MM.1S (cell line): ENCODE measurements at places on chromosomes 3 and 15.

- H3K27ac ChIP-seq: no peak overlapping the region
- no peaks in the 10 kb centered on the region for H3K27me3 ChIP-seq
- H3K4me1 ChIP-seq: peaks cover 25% of the 10 kb centered on the region; the same call in 1 of the 2 replicates
- peak; percentile 90 for DNase-seq
- no peaks in the 10 kb centered on the region for H3K36me3 ChIP-seq
Observed at GRCh38 chr3:172595664-172596393, 72.6 kb upstream of the TNFSF10 start.

DNA sequence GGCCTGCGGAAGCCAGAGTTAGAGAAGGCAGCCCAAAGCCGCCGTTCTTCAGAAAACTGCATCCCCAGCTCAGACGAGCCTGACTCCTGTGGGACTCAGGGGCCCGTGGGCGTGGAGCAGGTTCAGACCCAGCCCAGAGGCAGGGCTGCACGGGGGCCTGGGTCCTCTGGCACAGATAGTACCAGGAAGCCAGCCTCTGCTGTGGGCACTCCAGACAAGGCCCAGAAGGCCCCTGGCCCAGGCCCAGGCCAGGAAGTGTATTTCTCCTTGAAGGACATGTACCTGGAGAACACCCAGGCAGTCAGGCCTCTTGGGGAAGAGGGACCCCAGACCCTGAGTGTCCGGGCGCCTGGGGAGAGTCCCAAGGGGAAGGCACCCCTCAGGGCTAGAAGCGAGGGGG lies 23.1 kb downstream of the ALPK3 start:
- no peaks in the 10 kb centered on the region for H3K36me3 ChIP-seq
- H3K4me3 ChIP-seq: no peak overlapping the region
- peaks cover 6% of the 10 kb centered on the region for H3K4me1 ChIP-seq
- no peak overlapping the region for H3K27ac ChIP-seq
- DNase-seq: no peak

DNA sequence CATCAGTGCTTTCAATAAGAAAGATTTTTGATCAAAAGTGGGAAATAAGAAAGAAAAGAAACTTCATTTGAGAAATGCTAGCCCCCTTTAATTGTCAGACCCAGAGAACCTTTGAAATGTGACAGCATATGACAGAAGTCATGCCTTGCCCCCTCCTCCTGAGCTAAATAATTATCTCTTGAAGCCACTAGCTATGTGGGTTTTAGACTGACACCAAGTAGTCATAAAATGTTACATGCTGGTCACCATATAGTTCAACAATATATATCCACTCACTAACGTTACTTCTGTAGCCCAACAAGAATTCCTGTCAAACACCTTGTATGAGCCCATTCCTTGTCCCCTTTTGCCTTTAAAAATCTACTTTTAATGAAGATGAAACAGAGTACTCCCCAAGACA lies 43.1 kb upstream of the AADACL2 start:
- H3K4me3 ChIP-seq: no peak overlapping the region
- H3K4me1 ChIP-seq: no peaks in the 10 kb centered on the region
- H3K27ac ChIP-seq: no peak overlapping the region

GRCh38 chr15:89043031-89044002 lies 44.9 kb upstream of the ABHD2 start:
- DNase-seq: no peak
- no peaks in the 10 kb centered on the region for H3K36me3 ChIP-seq
- H3K27me3 ChIP-seq: no peaks in the 10 kb centered on the region
- H3K4me1 ChIP-seq: no peaks in the 10 kb centered on the region

DNA sequence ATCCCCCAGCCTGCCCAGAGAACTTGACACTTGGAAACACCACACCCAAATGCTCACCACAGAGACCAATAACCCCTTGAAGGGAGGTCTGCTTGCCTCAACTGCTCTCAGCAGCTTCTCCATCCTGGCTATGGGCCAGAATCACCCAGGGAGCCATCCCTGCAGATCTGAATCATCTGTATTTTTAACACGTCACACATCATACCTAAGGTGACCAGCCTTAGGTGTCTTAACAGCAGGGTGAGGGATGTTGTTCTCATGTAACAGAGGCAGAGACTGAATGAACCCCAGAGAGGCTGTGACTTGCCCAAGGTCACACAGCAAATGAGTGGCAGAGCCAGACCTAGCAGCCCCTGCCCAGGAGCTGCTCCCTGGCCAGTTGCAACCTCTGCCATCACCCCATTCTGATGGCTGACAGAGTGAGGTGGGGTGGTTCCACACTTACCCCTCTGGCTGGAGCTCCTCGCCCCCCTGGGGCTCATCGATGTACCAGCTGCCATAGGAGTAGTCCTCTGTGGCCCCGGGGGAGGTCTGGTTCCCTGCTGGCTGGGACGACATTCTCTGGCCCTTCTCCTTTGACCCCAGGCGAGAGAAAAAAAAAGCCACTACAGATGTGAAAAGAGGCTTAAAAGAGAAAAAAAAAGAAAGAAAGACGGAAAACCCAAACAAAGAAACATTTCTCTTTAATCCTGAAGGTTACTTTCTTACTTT lies 722 bp downstream of the STRA6 start:
- H3K4me3 ChIP-seq: no peak overlapping the region
- no peaks in the 10 kb centered on the region for H3K36me3 ChIP-seq
- no peaks in the 10 kb centered on the region for H3K4me1 ChIP-seq
- no peak for DNase-seq

DNA sequence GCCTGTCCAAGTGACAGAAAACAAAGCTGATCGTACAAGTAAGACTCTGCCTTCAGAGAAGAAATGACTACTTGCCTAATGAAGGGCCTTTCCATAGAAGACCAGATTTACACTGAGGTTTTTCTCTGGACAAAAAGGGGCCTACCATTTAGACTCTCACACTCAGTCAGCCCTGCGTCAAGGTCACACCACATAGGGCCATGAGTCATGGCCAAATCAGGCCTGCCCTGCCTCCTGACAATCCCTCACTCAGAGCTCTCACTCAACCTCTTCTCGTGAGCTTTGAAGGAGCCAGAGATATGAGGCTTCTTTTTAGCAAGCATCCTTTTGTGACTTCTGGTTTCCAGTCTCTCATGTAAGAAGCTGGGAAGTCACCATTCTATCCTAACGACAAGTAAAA lies 68.1 kb upstream of the NMNAT3 start:
- H3K27ac ChIP-seq: no peak overlapping the region
- no peaks in the 10 kb centered on the region for H3K27me3 ChIP-seq
- DNase-seq: no peak

DNA sequence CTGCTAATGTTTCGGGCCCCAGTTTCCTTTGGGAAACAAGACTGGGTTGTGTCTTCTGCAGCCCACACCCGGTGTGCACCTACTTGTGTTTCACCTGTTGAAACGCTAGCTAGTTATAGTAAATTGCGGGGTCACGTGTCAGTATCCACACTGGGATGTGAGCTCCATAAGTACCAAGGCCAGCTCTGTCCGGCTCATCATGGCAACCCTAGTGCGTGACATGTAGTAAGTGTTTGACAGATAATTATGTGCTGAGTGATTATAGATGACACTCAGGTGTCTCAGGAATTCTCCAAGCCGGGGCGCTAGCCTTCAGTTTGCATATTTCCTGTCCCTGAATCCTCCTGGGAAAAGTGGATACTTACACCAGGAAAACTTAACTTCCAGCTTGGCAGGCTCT lies 12.8 kb downstream of the APOD start:
- DNase-seq: no peak
- H3K4me3 ChIP-seq: no peak overlapping the region
- no peak overlapping the region for H3K27ac ChIP-seq
- no peaks in the 10 kb centered on the region for H3K4me1 ChIP-seq

- no peak overlapping the region for H3K4me3 ChIP-seq
- no peak overlapping the region for H3K27ac ChIP-seq
- no peaks in the 10 kb centered on the region for H3K36me3 ChIP-seq
- no peaks in the 10 kb centered on the region for H3K4me1 ChIP-seq
- DNase-seq: no peak
Observed at GRCh38 chr3:189099505-189100290, 72.1 kb upstream of the TPRG1 start.

GRCh38 chr15:57253500-57253899 lies 122.8 kb upstream of the CGNL1 start:
- no peaks in the 10 kb centered on the region for H3K4me1 ChIP-seq
- no peaks in the 10 kb centered on the region for H3K36me3 ChIP-seq
- no peak overlapping the region for H3K27ac ChIP-seq
- no peak for DNase-seq
- no peaks in the 10 kb centered on the region for H3K27me3 ChIP-seq

GRCh38 chr3:136187868-136188267 lies 8.3 kb downstream of the MSL2 start:
- no peak overlapping the region for H3K4me3 ChIP-seq
- no peaks in the 10 kb centered on the region for H3K36me3 ChIP-seq
- no peak overlapping the region for H3K27ac ChIP-seq

DNA sequence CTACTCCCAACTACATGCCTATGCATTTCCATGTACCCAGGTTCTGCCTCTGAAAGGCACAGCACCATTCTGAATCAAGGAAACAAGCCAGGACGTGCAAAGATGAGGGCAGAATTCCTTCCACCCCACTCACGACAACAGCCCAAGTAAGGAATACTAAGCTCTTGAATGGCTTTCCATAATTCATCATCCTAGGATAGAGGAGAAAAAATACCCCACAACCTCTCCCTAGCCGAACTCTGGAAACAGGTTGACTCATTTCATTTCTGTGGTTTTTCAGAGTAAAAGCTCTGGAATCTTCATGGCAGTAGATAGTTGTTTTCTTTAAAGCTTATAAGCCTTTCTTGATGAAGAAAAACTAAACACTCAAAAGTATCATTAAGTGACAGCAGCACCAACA lies 77.8 kb downstream of the PDZRN3 start:
- no peaks in the 10 kb centered on the region for H3K36me3 ChIP-seq
- H3K27ac ChIP-seq: no peak overlapping the region
- no peaks in the 10 kb centered on the region for H3K4me1 ChIP-seq
- no peak overlapping the region for H3K4me3 ChIP-seq
- H3K27me3 ChIP-seq: no peaks in the 10 kb centered on the region

GRCh38 chr3:179970746-179971145 lies 66.0 kb downstream of the PEX5L start:
- H3K27me3 ChIP-seq: no peaks in the 10 kb centered on the region
- no peak overlapping the region for H3K27ac ChIP-seq
- H3K4me3 ChIP-seq: no peak overlapping the region
- H3K36me3 ChIP-seq: no peaks in the 10 kb centered on the region

- H3K4me3 ChIP-seq: no peak overlapping the region
- H3K4me1 ChIP-seq: no peaks in the 10 kb centered on the region
- no peak overlapping the region for H3K27ac ChIP-seq
- H3K36me3 ChIP-seq: no peaks in the 10 kb centered on the region
- no peaks in the 10 kb centered on the region for H3K27me3 ChIP-seq
Observed at GRCh38 chr3:138461246-138461645, 26.8 kb downstream of the ESYT3 start.

DNA sequence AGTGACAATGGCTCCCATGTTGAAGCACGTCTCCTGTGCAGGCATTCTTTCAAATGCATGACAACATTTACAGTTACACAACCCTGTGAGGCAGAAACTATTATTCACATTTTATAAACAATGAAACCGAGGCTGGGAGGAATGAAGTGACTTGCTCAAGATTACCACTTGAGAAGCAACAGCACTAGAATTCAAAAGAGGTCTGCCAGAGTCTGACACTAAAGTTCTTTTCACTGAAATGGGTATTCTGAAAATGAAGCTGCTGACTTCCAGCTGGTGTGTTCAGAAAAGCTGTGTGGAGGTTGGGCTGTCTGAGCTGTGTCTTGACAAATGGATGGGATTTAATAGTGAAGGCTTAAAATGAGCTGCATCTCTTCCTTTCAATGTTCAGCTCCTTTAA lies 104.4 kb downstream of the THSD4 start:
- no peak for DNase-seq
- H3K27ac ChIP-seq: no peak overlapping the region
- 0 out of 2 replicates have a peak, but pooled peaks cover 9% of the 10 kb centered on the region for H3K4me1 ChIP-seq
- no peaks in the 10 kb centered on the region for H3K27me3 ChIP-seq
- H3K36me3 ChIP-seq: no peaks in the 10 kb centered on the region

DNA sequence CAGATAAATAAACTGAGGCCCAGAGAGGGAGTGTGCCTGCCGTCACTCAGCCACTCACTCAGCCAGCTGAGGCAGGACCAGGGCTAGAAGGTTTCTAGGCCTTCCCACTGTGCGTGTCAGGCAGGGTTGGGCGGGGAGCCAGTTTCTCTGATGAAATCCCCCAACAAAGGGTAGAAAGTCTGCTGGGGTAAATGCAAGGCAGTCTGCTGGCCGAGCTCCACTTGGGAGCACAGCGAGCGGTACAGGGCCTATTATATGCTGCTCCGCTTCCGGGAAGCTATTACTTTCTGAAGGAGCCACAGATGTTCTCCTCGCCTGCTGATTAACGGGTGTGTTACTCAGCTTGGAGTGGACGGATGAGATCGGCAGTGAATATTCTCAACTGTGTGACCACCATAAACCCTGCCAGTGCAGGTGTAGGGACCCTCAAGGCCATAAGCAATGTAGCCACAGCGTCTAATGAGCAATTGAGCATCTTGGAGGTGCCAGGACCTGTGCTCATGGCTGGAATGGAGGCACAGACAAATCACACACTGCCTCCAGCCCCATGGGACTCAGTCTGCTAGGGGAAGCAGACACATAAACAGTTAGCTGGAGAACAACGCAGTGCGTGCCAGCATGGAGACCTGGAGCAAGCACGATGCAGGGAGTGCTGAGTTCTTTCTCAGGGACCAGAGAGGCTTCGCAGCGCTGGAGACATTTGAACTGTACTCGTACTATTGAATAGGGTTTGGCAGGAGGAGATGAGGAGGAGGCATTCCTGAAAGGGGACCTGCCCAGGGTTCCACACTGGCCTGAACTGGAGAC lies 42.1 kb downstream of the CORO2B start:
- H3K4me3 ChIP-seq: no peak overlapping the region
- H3K36me3 ChIP-seq: no peaks in the 10 kb centered on the region
- no peak for DNase-seq
- no peaks in the 10 kb centered on the region for H3K4me1 ChIP-seq
- H3K27ac ChIP-seq: no peak overlapping the region

DNA sequence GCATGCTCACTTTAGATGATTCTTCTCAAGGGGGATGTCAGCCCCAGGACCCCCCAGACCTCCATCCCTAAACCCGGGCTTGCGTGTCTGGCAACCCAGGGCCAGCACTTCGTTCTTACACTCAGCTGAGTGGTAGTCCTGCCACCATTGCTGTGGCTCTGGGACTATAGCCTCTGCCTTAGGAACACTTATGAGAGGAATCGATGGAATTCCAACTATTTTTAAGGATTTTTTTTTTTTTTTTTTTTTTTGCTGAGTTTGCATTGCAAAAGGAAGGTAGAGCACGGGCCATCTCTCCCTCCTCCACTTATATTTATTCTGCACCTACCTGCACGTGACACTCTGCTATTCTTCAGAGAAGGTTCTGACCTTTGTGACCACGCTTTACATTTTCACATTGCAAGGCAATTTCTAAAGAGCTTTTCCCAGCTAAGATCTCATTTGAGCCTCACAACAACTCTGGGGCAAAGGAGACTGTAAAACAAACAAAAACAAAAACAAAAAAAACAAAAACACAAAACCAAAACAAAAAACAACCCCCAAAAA lies 113.9 kb downstream of the LPP start:
- H3K4me3 ChIP-seq: no peak overlapping the region
- no peak for DNase-seq
- H3K27me3 ChIP-seq: no peaks in the 10 kb centered on the region
- H3K27ac ChIP-seq: no peak overlapping the region
- no peaks in the 10 kb centered on the region for H3K4me1 ChIP-seq

GRCh38 chr3:160130950-160131349 lies 94.3 kb upstream of the C3orf80 start:
- no peak overlapping the region for H3K4me3 ChIP-seq
- no peaks in the 10 kb centered on the region for H3K4me1 ChIP-seq
- H3K36me3 ChIP-seq: no peaks in the 10 kb centered on the region
- H3K27me3 ChIP-seq: no peaks in the 10 kb centered on the region
